ENCODE measurements at places on chromosomes 3 and 15. TPM values are rescaled to one million over a fixed set of nuclear protein-coding genes. Genes with fewer than 3 reads are reported as not detected.

DNA sequence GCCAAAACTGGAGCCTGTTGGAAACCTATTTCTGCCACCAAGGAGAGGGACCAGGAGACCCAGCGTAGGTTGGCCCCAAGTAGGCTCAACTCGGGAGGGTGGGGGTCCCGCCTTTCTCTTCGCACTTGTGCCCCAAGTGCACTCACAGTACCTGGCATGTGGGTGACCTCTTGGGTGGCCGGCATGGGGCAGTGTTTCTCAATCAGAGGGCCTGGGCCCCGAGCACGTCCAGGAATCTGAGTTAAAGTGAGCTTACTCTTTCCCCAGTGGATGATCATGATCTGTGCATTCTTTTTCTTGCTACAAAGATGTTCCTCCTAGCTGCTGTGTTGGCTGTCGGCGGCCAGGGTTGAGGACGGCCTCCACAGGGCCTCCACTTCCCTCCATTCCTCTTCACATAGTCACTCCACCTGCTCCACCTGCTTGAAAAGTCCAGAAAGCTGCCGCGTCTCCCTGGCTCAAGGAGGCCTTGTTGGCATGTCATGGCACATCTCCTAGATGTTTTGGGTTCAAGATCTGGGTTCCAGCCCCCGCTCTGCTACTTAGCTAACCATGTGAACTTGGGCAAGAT is 66.5 kb upstream of the SEC61A1 start:
- no peaks in the 10 kb centered on the region for H3K4me1 ChIP-seq
- no peak for DNase-seq
- H3K27ac ChIP-seq: no peak overlapping the region

- H3K4me1 ChIP-seq: no peaks in the 10 kb centered on the region
- no peaks in the 10 kb centered on the region for H3K36me3 ChIP-seq
- no peak overlapping the region for H3K27ac ChIP-seq
- no peaks in the 10 kb centered on the region for H3K27me3 ChIP-seq
- DNase-seq: no peak
Measured at GRCh38 chr3:148319161-148319915, 378.4 kb upstream of the AGTR1 start.

GRCh38 chr3:169578381-169579024 is 85.0 kb downstream of the MECOM start:
- no peaks in the 10 kb centered on the region for H3K36me3 ChIP-seq
- DNase-seq: no peak
- H3K27me3 ChIP-seq: no peaks in the 10 kb centered on the region
- peaks cover 15% of the 10 kb centered on the region for H3K4me1 ChIP-seq
- H3K27ac ChIP-seq: no peak overlapping the region

- no peak overlapping the region for H3K4me3 ChIP-seq
- peaks cover 8% of the 10 kb centered on the region for H3K27me3 ChIP-seq
- H3K27ac ChIP-seq: no peak overlapping the region
- DNase-seq: no peak
- H3K36me3 ChIP-seq: no peaks in the 10 kb centered on the region
Measured at GRCh38 chr15:91342097-91342496, 242.0 kb downstream of the SV2B start.

DNA sequence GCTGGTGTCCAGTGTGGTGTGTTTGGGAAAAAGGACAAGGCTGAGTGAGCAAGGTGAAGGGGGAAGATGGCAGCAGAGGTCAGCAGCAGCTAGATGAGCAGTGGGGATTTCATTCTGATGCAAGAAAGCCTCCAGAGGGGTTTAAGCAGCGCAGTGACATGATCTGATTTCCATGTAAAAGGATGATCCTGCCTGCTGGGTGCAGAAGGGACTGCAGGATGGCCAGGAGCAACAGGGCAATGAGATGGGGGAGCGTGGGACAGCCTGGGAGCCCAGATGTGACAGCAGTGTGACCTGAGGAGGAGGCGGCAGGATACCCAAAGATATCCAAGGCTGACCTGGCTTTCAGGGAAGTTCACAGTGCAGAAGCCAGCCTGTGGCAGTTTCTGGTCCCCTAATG is 6.1 kb downstream of the WNT7A start:
- peak; percentile 14 for DNase-seq
- no peaks in the 10 kb centered on the region for H3K4me1 ChIP-seq
- peaks cover 13% of the 10 kb centered on the region for H3K36me3 ChIP-seq
- H3K4me3 ChIP-seq: no peak overlapping the region
- H3K27me3 ChIP-seq: peaks cover 30% of the 10 kb centered on the region

GRCh38 chr3:50509715-50510114 is 6.3 kb upstream of the CACNA2D2 start:
- DNase-seq: no peak
- peaks cover 6% of the 10 kb centered on the region for H3K27me3 ChIP-seq
- H3K4me3 ChIP-seq: no peak overlapping the region
- no peaks in the 10 kb centered on the region for H3K36me3 ChIP-seq
- H3K27ac ChIP-seq: no peak overlapping the region
- H3K4me1 ChIP-seq: peaks cover 3% of the 10 kb centered on the region

GRCh38 chr3:59818033-59818918 is 768.5 kb upstream of the CFAP20DC start:
- peak overlapping the region; percentile 56 for H3K27ac ChIP-seq
- peak; percentile 29 for DNase-seq
- no peaks in the 10 kb centered on the region for H3K27me3 ChIP-seq
- H3K36me3 ChIP-seq: peaks cover 6% of the 10 kb centered on the region
- no peak overlapping the region for H3K4me3 ChIP-seq
- peaks cover 48% of the 10 kb centered on the region for H3K4me1 ChIP-seq

DNA sequence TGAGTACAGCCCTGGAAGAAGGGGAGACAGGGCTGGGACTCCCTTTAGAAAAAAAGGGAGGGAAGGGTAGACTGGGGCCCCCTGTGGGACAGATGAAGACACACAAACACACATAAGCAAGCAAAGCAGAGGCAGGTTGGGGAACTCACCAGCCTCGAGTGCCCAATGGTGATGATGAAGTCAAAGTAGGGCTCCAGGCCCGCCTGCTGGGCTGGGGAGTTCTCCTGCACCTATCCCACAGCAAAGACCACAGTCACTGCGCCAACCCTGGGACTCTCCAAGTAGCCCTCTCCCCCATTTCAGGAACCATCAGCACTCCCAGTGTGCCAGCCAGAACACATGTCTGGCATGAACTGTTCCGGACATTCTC is 4.1 kb downstream of the GORASP1 start:
- H3K36me3 ChIP-seq: no peaks in the 10 kb centered on the region
- DNase-seq: no peak
- no peak overlapping the region for H3K27ac ChIP-seq
- peaks cover 4% of the 10 kb centered on the region for H3K27me3 ChIP-seq
- peaks cover 17% of the 10 kb centered on the region for H3K4me1 ChIP-seq

DNA sequence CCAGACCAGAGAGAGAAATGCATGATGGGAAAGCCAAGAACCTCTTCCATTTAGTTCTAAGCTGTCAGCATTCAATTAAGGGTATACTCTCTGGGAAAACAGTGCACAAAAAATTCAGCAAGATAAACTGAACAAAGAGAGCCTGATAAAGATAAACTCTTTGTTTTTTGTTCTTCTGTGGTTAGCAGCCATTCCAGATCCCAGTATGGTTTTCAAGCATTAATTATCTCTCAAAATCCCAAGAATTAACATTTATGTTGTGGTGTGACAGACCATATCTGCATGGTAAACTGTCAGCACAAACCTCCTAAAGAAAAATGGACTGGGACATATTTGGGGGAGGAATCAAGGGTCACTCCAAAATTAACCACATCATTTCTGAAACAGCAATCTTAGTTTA is 124.0 kb upstream of the LRRN1 start:
- no peaks in the 10 kb centered on the region for H3K4me1 ChIP-seq
- no peak overlapping the region for H3K4me3 ChIP-seq
- H3K27ac ChIP-seq: no peak overlapping the region
- no peaks in the 10 kb centered on the region for H3K36me3 ChIP-seq
- no peaks in the 10 kb centered on the region for H3K27me3 ChIP-seq

- H3K27me3 ChIP-seq: peaks cover 8% of the 10 kb centered on the region
- H3K4me3 ChIP-seq: peak overlapping the region; percentile 46
- no peak overlapping the region for H3K27ac ChIP-seq
- no peak for DNase-seq
- H3K36me3 ChIP-seq: no peaks in the 10 kb centered on the region
- H3K4me1 ChIP-seq: peaks cover 16% of the 10 kb centered on the region
Measured at GRCh38 chr3:169148448-169149348, 514.8 kb downstream of the MECOM start.

Gene NLGN1
- 50.2 TPM for total RNA-seq

Gene GOLGA8R
- not detected for total RNA-seq

Measured in glutamatergic neuron (in vitro differentiated cells).